Transverse colon (tissue), 4 donors: ENCODE measurements at places on chromosomes 3 and 15. TPM values are rescaled to one million over a fixed set of nuclear protein-coding genes. Genes with fewer than 3 reads are reported as not detected.

- H3K27me3 ChIP-seq: no peaks in the 10 kb centered on the region
- H3K4me1 ChIP-seq: no peaks in the 10 kb centered on the region
- H3K36me3 ChIP-seq: no peaks in the 10 kb centered on the region
- H3K4me3 ChIP-seq: no peak overlapping the region
- peak; percentile 72 for DNase-seq
Measured at GRCh38 chr3:127052121-127052561, 69.2 kb downstream of the PLXNA1 start.

- no peak for DNase-seq
- no peaks in the 10 kb centered on the region for H3K36me3 ChIP-seq
- peaks cover 35% of the 10 kb centered on the region for H3K4me1 ChIP-seq
- H3K27ac ChIP-seq: peak overlapping the region; percentile 70
Measured at GRCh38 chr3:149371001-149371722, 6.3 kb downstream of the TM4SF1 start.

DNA sequence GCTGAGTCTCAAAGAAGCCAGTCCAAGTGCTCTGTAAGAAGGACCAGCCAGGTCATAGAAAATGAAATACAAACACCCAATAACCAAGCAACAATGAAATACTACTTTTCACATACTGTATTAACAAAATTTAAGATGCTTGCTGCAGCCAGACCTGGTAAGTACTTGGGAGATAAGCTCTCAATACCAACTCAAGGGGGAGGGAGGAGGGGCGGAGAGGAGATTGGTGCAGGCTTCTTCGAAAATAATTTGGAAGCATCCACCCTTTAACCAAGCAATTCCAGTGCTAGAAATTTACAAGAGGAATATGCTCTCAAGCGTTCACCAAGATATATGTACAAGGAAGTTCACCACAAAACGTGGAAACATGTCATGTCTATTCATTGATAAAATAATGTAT, 7.6 kb upstream of the LRRC2 start:
- no peak overlapping the region for H3K4me3 ChIP-seq
- no peak for DNase-seq
- H3K27ac ChIP-seq: no peak overlapping the region

DNA sequence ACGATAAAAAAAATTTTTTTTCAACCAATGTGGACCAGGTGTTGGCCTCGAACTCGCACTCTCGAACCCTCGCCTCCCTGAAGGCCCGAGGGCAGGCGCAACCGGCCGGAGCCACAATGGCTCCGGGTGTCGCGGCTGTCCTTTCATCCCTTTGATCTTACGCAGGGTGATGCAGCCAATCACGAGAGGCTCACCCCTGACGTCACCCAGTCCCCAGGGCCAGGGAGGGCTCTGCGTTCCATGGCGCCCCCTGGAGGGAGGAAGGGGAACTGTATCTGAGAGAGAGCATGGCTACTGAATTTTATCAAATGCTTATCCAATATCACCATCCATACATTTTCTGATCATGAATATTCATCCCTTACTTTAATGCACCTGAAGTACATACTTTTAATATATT, 15.4 kb upstream of the GMNC start:
- no peaks in the 10 kb centered on the region for H3K36me3 ChIP-seq
- DNase-seq: no peak
- H3K4me1 ChIP-seq: no peaks in the 10 kb centered on the region
- no peak overlapping the region for H3K27ac ChIP-seq

- no peak overlapping the region for H3K4me3 ChIP-seq
- no peaks in the 10 kb centered on the region for H3K27me3 ChIP-seq
- H3K36me3 ChIP-seq: no peaks in the 10 kb centered on the region
- peak overlapping the region; percentile 38 for H3K27ac ChIP-seq
Measured at GRCh38 chr3:151276687-151277042, 1.7 kb downstream of the P2RY14 start.

- no peak overlapping the region for H3K27ac ChIP-seq
- no peak overlapping the region for H3K4me3 ChIP-seq
- H3K4me1 ChIP-seq: peaks cover 4% of the 10 kb centered on the region
- H3K27me3 ChIP-seq: no peaks in the 10 kb centered on the region
Measured at GRCh38 chr3:102006812-102007485, 157.6 kb downstream of the NFKBIZ start.

DNA sequence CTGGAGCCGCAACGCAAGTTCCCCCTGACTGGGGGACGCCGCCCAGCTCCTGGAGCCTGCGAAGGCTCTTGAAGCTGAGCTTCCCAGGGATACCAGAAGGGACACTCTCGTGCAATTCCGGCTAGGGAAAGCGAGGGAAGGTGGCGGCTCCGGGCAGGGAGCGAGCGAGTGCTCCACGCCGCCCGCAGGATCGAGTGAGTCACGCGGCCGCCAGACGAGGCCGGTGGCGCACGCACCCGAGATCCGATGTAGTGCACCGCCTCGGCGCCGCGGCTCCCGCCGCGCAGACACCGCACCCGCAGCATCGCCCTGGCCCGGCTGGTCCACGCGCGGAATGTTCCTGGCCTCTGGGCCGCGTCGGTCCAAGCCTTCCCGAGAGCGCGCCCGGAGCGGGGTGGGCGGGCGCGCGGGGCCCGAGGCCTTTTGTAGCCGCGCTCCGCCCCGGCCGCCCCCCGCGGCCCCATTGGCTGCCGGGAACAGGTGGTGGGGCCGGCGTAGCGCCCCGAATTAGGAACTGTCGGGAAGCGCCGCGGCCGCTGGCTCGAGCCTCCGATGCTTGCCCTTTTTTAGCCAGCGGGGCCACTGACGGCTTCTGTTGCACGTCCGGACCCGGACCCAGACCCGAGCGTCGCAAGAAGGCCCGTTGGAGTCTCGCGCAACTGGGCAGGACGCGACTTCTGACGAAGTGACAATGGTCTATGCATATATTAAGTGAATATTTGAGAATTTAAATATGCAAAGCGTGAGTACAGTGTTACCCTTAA, at the start of gene GATM:
Gene GATM, minus strand, starts transcription at position 396 of the 764 bp plus-strand sequence. Its CDS starts 91 bp downstream, at position 305.
- H3K4me3 ChIP-seq: peak within 1 kb of the TSS; percentile 51
- no peaks in the 10 kb centered on the region for H3K27me3 ChIP-seq
- H3K4me1 ChIP-seq: peaks cover 26% of the 10 kb centered on the region

The PLSCR4 gene
- total RNA-seq: 53.5 TPM
